Stimulated activated CD4-positive, alpha-beta T cell treated with anti-CD3 and anti-CD28 coated beads, Interleukin-12 subunit alpha, Interleukin-12 subunit beta, amount 100 ng/mL, for 24 hours (primary cell): ENCODE measurements at places on chromosomes 6 and 20.

- DNase-seq: no peak
Observed at GRCh38 chr6:121680058-121680457, 244.6 kb downstream of the GJA1 start.

DNA sequence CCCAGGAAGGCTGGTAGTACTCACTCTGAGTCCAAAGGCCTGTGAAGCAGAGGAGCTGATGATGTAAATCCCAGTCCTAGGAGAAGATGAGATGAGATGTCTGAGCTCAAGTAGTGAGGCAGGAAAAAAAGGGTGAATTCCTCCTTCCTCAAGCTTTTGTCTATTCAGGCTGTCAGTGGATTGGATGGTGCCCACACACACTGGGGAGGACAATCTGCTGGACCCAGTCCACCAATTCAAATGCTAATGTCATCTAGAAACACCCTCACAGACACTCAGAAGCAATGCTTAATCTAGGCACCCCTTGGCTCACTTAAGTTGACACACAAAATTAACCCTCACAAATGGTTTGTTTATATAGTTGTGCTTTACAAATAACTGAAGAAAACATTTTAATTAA lies 94.6 kb downstream of the CD109 start:
- no peak for DNase-seq

DNA sequence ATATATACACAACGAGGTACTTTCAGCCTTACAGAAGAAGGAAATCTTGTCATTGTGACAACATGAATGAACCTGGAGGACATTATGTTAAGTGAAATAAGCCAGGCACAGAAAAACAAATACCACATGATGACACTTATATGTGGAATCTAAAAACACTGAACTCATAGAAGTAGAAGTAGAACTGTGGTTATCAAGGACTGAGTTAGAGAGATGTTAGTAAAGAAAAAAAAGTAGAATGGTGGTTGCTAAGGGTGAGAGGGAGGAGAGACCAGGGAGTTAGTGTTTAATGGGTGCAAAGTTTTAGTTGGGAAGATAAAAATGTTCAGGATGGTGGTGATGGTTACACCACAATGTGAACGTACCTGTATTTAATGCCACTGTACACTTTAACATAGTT lies 4.8 kb upstream of the STX11 start:
- DNase-seq: no peak

DNA sequence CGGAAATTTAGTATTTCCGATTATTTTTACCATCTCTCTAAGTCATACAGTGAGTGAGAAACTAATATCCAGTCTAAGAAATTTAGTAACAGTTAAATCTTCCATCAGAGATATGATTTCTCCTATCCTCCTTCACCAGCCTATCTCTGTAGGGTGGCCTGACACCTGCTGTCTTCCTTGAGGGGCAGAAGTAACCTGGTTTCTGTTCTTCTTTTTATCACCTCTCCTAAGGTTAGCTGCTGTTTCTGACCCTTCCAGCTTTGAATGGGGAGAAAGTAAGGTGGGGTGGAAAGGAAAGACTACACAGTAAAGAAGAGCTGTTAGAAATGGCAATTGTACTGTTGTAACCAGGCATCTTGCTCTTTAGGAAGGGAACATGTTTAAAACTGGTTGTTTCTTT lies 447.7 kb downstream of the PHF3 start:
- DNase-seq: no peak

DNA sequence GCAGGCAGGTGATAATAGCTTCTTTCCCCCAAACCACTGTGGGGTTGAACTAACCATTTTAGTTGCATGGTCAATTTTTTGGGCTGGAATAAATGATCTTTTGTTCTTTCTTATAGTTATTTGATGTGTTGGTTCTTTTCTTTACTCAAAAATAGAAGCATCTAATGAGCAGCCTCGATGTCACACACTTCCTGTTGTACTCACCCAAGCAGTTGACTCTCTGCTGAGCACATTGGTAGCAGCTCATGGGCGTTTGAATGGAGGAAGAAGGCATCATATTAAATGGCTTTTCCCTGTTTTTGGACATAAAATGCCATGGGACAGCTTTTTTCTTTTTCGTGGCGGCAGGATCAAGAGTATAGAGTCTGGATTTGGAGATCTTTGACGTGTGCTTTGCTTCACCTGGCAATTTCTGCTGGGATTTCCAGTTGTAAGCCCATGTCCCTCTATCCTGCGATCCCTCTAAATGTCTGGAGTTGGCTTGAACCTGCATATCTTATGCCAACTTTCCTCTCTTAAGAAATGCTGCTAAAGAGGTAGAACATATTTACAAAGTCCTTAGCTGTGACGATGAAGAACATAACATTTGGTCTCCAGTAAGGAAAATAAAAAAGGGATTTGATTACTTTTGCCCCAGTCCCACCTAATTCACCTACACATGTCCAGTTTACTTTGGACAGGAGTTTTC lies 268.3 kb downstream of the PRL start:
- DNase-seq: no peak

DNA sequence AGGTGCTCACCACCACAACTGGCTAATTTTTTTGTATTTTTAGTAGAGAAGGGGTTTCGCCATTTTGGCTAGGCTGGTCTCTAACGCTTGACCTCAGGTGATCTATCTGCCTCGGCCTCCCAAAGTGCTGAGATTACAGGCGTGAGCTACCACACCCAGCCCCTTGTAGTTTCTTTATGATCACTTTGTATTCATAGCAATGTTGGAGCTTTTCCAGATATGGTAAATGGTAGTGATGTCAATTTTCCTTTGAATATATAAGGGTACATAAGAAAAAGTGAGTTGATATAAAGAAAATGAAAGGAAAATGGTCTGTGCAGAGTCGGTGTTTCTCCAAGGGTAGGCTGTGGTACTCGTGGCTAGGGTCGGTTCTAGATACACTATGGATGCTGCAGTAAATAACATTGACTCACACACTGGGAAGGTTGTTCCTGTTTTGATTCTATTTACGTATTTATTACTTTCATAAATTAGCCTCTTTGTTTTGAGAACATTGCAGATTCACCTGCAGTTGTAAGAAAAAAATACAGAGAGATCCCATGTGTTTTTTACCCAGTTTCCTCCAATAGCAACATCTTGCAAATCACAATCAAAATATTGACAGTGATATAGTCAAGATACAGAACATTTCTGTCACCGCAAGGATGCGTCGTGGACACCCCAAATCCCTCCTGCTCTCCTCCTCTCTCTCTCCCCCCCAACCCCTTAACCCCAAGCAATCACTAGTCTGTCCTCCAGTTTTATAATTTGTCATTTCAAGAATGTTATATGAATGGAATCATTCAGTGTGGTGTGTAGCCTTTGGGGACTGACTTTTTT lies 2.5 kb downstream of the ZNF831 start:
- DNase-seq: no peak

- no peak for DNase-seq
Observed at GRCh38 chr6:7891078-7891872, 19.3 kb downstream of the TXNDC5 start.

DNA sequence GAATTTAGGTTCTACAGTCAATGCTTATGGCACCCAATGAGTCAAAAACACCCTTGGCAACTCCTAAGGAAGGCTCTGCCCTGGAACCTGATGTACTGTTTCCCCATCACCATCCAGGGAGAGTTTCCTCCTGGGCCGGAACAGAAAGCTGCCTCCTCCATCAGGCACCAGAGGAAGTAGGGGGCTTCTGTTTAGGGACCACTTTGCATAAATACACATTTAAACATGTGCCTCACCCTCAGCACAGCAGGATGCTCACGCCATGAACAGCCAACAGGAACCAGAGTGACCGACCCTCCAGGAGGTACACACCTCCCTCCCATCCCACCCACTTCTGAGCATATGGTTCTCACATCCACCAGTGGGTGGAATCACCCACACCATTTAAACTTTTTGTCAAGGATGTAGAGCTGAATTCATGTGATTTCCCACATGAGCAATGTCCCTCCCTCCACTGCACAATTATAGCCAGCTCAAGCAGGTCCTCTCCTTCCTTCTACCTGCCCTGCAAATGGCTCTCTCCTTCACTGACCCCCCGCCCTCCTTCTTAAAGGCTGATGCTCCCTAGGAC lies 14.8 kb downstream of the DDRGK1 start:
- DNase-seq: no peak

DNA sequence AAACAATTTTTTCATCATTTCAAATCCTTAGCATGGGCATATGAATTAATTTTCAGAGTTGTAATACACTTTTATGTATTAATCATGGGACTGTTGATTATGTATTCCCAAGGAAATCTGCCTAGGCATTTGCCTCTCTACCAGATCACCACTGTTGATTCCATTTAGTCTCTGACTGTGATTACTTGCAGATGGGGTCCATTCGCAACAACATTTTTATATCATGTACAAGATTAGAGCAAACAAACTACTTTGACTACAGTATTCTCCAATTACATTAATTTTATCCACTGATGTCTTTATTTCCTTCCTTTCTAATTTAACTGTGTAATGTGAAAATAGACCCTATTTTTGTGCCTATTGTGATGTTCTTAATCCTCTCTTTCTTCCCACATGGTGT lies 831.4 kb upstream of the SLC35B3 start:
- no peak for DNase-seq

DNA sequence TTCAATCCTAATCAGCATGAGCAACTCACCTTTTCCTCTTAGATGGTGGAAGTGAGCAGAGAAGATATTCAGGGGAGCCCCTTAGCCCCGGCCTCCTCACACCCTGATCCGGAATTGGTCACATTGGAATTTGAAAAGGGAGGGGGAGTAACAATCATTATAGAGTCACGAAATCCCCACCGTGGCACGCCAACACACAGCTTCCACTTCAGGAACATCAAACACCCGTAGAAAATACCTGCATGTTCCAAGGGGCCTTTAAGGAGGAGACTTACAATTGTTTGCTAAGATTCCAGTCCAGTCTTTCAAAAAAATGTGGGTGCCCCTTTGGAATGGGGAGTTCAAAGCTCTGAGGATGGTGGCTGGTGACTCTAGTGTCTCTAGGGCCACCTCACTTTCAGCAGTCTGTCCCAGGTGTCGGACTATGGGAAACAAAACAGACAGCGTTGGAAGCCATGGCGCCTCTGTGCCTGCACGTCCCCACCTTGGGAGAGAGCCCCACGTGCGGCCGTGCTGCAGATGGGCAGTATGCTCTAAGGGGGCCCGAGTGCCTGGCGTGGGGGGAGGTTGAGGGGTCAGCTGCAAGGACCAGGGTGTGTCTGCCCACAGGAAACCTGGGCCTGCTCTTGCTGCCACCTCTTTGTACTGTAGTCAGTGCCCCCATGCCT lies 2.4 kb downstream of the CD93 start:
- no peak for DNase-seq

DNA sequence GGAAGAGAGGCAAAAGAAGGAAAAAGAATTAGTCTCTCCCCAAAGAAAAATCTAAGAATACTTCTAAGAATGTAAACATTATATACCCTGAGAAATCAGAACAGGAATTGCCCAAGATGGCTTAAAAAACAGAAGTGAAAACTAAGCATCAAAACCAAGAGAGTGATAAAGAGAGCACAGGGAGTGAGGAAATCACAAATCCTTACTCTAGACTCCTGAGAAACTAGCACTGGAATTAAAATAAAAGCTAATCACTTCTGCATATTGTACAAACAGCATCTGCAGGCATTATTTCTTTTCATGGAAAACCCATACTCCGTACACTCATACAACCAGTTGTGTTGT lies 285.7 kb downstream of the BTBD9 start:
- no peak for DNase-seq

DNA sequence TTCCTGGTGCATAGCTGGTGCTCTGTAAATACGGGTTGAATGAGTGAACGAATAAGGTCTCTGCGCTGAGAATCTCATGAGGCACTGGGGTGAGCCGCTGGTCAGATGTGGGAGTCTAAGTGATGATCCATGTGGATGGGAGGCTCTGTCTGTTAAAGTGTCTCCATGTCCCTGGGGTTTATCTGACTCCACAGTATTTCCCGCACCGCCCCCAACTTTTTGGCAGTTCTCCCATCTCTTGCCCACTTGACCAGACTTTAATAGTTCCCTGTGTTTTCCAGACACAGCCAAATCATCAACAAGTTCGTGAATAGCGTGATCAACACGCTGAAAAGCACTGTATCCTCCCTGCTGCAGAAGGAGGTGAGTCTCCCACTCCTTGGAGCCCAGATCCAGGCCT lies 9.9 kb downstream of the BPIFA2 start:
- DNase-seq: no peak

- DNase-seq: no peak
Observed at GRCh38 chr20:44092551-44093248, 94.3 kb downstream of the JPH2 start.

GRCh38 chr6:113763311-113763766 lies 93.8 kb upstream of the MARCKS start:
- DNase-seq: no peak

- DNase-seq: no peak
Observed at GRCh38 chr6:135465307-135465706, 32.2 kb downstream of the AHI1 start.
